Frontal cortex (tissue), 4 donors: ENCODE measurements at places on chromosomes 13 and 19. TPM values are rescaled to one million over a fixed set of nuclear protein-coding genes. Genes with fewer than 3 reads are reported as not detected.

ARRDC5 gene
- total RNA-seq = not detected

DNA sequence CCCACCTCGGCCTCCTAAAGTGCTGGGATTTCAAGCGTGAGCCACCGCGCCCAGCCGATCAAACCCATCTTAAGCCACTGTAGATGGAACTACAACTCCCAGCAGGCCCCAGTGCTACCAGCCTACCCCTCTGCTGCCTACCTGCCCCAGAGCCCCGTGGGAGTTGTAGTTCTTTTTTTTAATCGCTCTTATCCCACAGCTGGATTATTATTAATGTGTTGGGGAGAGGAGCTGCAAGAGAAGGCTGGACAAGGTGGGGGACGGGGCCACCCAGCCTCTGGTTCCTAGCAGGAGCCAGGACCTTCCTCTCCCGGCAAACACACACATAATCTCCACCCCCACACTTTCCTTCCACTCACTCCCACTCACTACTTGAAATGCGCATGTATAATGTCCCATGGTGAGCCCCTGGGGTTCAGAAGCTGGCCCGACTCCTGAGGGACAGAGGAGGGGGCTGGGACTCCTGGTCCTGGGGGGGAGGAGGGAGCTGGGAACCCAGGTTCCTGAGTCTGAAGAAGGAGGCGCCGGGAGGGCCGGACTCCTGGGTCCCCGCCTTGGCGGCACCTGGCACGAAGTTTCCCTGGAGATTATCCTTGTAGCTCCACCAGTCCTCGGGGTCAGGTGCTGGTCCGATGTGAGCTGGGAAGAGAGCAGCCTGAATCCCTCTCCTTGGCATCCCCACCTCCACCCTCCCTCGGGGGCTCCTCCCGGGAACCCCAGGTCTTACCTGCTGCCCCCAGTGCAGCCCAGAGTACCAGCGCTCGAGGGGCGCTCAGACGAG is 958 bp downstream of the CA11 start:
- DNase-seq = peak; percentile 70

GRCh38 chr19:650121-650520 is 10.4 kb downstream of the FGF22 start:
- no peak for DNase-seq

GRCh38 chr13:112995395-112996191 is 26.6 kb downstream of the MCF2L start:
- no peak for DNase-seq

DNA sequence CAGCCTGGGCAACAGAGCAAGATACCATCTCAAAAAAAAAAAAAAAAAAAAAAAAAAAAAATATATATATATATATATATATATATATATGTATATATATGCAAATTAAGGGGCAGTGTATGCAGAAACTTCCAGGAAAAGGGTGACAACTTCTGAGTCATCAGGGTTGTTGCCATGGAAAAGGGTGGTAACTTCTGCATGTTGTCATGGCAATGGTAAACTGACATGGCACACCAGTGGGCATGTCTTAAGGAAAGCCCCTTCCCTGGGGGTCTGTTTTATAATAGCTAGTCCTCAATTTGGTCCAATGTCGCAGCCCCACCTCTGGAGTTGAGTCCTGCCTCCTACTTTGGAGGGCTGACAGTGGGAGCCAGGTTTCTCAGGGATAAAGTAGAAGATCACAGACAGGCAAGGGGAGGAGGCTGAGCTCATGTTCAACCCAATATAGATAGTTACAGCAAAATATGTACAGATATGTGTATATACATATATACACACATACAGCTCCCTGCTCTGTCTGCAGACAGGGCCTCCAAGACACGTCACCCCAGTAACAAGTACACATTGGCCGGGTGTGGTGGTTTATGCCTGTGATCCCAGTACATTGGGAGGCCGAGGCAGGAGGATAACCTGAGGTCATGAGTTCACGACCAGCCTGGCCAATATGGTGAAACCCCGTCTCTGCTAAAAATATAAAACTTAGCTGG is 7.2 kb upstream of the FCHO1 start:
- no peak for DNase-seq

DNA sequence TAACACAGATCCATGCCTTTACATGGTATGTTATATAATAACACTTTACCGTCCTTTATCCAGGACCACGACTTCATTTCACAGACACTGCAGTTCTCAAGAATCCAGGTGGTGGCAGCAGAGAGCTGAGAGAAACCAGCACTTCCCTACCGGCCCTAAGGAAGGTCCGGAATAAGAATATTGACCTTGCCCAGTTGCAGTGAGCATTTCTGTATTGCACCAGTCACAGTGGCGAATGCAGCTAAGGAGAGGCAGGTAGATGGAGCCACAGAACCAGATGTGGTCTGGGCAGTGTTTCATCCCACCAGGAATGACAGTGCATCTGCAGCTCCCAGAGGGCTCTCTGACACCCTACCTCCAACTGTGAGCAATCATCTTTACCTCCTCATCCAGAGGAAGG is 44.6 kb downstream of the ZNF787 start:
- DNase-seq = peak; percentile 66

GRCh38 chr19:3162418-3163229 is 15.9 kb upstream of the S1PR4 start:
- DNase-seq = no peak

- DNase-seq = no peak
Measured at GRCh38 chr13:30829833-30830637, 76.0 kb upstream of the MEDAG start.
